Astrocyte of the cerebellum (primary cell): ENCODE measurements at places on chromosomes 13 and 19.
A peak's percentile ranks its signal among the peaks of the same experiment; 100 is the strongest.

GRCh38 chr19:3513229-3514140, 7.4 kb downstream of the FZR1 start:
- DNase-seq: no peak

- DNase-seq: no peak
Measured at GRCh38 chr19:42280815-42281145, 11.7 kb downstream of the CIC start.

DNA sequence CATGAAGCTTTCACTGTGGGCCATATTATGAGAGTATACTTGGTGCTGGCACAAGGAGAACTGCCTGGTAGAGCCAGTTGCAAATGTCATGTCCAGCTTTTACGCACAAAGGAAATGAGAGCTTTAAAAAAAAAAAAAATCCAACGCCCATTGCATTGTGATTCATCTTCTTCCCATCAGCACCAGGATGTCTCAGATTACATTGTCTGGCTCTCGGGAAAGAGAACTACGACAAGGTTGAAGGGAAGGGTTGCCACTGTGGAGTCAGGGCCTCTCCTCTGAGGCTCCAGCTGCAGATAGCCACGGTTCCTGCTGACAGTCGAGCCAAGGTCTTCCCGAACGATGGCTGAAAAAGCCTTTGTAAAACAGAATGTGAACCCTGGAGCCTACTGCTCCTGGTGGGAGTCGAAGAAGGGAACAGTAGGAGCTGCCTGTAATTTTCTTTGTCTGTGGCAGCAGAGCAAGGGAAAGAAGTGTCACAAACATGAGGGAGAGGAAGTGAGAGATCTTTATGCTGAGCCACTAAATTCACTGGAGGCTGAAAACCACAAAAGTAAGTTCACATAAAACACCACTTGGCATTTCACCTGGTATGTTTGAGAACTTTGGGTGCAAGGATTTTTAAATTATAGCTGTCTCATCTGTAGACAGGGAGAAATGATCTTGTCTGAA, 704.7 kb downstream of the DIAPH3 start:
- peak; percentile 44 for DNase-seq

DNA sequence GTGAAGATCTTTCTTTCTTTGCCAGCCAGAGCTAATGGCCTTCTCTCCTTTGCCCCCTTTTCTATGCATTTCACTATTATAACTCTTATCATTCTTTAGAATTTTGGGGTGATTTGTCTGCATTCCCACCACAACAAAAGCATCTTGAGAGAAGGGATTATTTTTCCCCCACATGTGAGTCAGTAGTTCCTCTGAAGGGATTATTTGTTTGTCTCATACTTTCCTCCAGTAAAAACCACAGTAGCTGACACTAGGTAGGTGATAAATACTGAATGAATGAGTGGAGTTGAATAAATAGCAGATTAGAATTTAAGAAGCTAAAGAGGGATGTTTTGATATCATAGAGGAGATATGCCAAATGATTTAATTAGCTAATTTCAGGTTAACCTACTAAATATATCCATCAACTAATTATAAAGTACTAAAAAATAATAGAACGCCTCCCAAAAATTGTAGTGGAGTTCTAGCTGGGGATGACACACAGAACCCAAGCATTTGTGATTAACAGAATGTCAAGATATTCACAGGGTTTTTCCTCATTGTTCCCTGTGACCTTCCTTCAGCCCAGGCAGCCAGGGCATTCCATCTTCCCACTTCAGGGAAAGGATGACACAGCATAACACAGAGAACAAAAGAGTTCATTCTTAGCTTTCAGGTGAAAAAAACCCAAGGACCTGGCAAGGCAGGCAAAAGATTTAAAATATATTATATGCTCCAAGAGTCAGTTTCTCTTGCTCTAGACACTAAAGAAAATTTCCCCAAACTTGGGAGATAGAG, 3.5 kb upstream of the TBC1D4 start:
- no peak for DNase-seq

GRCh38 chr13:40781717-40782116, 7.7 kb upstream of the SLC25A15 start:
- DNase-seq: no peak

GRCh38 chr19:46847528-46847927, 3.1 kb downstream of the AP2S1 start:
- DNase-seq: no peak

DNA sequence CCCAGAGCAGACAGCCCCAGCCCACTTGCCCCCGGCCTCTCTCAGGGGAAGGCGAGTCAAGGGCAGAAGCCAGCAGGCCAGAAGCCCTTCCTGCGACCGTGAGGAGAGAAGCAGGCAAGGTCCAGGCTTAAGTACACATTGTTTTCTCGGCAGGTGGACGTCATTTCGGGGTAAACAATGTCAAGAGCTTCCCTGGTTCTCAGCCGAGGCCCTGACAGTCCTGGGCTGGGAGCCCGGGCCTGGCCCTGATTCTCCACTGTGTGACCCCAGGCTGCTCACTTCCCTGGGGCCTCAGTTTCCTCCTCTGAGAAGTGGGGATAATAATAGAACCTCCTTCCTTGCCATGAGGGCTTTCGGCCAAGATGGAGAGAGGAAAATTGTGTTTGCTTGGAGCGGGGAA, 19.4 kb downstream of the PLVAP start:
- no peak for DNase-seq

- no peak for DNase-seq
Measured at GRCh38 chr13:24005755-24006281, 108.5 kb upstream of the C1QTNF9B start.

DNA sequence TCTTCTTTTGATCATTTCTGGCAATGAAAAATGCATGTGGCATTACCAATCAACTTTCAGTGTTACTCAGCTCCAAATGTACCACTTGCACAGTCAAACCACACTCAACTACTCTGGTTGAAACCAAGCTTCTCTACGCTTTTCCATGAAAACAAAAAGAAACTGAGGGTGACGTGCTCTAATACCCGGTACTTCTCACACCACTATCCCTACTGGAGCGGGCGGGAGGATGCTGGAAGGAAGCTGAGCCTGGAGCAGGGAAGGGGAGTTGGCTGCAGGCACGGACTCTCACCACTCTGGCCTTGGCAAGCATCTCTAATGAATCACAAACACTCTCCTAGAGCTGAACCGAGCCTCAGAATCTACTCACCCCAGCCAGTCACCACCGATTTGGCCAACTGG, 48.2 kb downstream of the STK24 start:
- DNase-seq: peak; percentile 36

DNA sequence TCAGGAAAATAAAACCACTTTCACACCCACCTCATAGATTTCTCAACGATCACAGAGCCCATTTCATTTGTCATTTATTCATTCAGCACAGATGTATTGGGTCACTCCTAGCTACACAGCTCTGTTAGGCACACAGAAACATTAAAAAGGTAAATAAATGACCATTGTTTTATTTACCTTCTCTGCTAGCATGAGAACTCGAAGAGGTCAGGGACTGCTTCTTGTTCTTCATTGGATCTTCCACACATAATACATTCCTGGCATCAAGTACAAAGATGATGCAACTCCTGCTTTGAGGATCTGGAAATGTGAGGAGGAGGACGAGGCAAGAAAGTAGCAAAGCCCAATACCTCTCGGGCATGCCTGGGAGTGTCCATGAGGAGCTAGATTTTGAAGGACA, 168.1 kb downstream of the RBM26 start:
- no peak for DNase-seq

- DNase-seq: peak; percentile 89
Measured at GRCh38 chr13:39565036-39565949, 37.7 kb downstream of the LHFPL6 start.

DNA sequence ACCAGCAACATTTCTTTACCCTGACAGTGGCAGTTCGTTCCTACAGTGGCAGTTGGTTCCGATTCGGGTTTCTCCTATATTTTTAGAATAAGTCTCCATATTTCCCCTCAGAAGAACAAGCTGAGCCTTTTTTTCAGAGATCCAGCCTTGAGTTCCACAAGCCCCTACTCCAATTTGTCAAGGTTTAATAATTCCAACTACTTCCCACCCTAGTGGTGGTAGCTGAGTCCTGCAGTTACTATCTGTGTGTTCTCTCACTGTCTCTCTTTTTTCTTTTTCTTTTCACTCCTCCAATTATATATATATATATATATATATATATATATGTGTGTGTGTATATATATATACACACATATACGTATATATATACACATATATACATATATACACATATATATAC, 1347.3 kb downstream of the PCDH9 start:
- DNase-seq: no peak

DNA sequence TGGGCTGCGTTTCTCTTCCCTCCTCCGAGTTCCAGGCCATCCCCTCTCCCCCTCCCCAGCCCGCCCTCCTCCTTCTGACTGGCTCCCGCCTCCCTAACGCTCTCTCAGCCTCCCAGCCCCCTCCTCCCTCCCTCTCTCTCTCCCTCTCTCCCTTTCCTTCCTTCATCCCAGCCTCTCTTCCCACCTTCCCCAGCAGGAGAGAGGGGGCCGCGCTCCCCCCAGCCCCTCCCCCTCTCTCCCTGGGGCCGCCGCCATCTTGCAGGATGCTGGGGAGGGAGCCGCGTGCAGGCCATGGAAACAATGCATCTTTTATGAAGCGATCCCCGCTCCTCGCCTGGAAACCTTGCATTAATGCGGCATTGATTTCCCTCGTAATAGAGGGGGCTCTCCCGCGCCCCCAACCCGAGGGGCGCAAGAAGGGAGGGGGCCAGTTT, 42.6 kb upstream of the ADGRL1 start:
- DNase-seq: peak; percentile 8

DNA sequence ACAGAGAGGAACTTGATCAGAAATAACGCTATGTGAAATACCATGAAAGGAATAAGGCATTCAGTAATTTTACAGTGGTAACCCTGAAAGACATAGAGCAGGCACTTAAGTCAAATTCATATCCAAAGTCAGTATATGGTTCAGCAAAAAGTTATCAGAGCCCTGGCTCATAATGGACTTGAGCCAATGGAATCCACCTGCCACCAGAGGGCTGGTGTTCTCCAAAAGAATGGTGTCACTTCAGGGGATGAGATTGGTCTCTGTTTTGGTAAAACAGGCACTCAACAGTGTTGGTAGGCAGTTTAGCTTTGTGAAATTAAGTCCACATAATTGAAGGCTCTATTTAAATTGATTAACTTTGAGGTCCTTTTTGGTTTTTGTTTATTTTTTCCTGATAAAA, 93.9 kb downstream of the LIG4 start:
- no peak for DNase-seq

GRCh38 chr19:6056282-6056741, 54.0 kb downstream of the RFX2 start:
- DNase-seq: no peak

DNA sequence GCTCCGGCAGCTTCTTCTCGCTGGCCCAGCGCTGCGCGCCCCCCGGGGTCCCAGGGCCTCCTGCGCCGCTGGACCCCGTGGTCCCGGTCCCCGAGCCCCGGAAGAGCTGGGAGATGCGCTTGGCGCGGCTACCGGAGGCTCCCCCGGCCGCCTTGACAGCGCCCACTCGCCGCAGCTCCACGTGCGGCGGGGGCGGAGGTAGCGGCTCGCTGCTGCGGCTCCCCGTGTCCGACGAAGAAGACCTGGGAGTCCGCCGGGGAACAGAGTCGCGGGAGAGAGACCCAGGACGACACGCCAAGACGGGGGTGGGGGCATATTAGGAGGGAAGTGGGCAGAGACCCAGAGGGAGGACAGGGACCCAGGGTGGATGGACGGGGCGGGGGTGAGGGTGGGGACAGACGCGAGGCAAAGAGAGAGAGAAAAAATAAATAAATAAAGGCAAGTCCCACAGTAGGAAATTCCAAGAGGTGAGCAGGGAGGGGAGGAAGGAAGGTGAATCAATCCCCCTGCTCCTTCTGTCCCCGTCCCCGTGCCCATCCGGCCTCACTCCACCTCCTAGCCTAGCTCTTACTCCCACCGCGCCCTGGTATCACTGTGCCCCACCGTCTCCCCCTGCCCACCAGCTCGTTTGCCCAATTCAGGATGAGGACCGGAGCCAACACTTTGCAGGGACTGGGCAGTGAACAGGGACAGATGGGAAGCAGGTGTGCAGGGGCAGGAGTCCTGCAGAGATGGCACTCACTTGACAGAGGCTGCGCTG, 826 bp downstream of the RASIP1 start:
- DNase-seq: no peak

GRCh38 chr13:40388617-40389016, 277.8 kb downstream of the FOXO1 start:
- DNase-seq: no peak

DNA sequence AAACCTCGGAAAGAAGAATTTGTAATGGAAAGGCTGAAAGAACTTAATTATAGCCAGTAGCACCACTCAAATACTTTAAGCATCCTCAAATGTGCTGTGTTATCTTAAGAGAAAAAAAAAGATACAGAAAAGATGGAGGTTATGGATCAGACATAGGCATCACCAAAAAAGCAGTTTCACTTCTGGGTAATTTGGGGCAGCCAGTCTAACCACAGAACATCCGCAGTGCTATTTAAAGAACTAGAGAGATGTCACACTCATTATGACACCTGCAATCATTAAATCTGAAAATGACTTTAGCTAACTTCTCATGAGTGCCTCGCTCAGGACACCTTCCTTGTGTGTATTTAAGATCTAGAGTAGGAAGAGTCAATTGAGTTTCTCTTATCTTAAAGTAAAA, 211.8 kb downstream of the RBM26 start:
- DNase-seq: no peak

DNA sequence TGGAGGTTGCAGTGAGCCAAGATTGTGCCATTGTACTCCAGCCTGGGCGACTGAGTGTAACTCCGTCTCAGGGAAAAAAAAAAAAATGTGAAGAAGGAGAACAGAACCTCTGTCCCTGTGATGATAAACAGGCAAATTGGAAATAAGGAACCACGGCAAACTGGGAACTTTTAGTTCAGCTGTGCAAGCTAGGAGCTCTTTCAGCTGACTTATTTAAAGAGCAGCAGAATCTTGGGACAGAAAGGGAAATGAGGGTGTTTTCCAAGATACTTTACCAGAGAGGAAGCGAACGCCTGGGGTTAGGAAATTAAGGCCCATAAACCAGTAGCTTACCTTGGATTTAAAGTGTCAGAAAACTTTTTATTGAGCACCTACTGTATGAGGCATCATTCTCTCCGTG, 3.0 kb upstream of the UPF1 start:
- DNase-seq: no peak

GRCh38 chr19:46953955-46954501, 65.6 kb upstream of the NPAS1 start:
- no peak for DNase-seq

DNA sequence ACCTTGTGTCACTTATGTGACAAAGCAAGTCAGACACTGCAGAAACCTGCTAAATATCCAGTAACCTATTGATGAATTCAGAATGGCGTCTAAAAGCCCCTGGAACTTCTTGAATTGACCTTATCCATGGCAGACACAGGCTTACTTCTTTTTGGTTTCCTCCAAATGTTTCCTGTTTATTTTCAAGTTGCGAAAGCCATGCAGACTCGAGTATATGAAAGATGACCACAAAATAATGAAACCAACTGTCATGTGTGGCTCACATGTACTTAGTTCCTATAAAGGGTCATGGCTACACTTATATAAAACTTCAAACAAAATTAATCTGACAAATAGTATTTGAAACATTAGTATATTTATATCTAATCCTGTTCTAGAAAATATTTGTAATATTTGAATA, 113.1 kb upstream of the FNDC3A start:
- no peak for DNase-seq
